Transverse colon (tissue), 4 donors: ENCODE measurements at places on chromosomes 4 and X. TPM values are rescaled to one million over a fixed set of nuclear protein-coding genes. Genes with fewer than 3 reads are reported as not detected.

GUCY1A1 gene
- 29.5 TPM for total RNA-seq

SRPX gene
- total RNA-seq = 38.0 TPM

PCDH19 gene
- total RNA-seq = 1.4 TPM

NKX1-1 gene
- not detected for total RNA-seq
